CD4-positive, alpha-beta T cell treated with Interleukin-12 subunit alpha and Interleukin-12 subunit beta, for 1 hour (primary cell): ENCODE measurements at places on chromosomes 4 and X.
A peak's percentile ranks its signal among the peaks of the same experiment; 100 is the strongest.

DNA sequence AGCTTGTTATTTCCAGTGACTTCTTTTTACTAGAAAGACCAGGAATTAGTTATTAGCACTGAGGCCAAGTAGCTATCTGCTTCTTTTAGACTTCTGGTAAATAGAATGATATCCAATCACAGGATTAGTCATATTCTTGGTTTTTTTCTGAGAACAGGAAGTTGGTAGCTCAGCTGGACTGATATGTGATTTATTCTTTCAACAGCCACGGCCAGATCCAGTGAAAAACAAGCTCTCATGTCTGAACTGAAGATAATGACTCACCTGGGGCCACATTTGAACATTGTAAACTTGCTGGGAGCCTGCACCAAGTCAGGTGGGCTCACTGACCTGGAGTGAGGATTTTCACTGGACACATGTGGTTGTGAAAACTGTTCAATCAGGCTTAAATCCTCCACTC, 48.6 kb downstream of the PDGFRA start:
- DNase-seq: no peak

GRCh38 chr4:168588916-168589531, 92.2 kb downstream of the PALLD start:
- no peak for DNase-seq

DNA sequence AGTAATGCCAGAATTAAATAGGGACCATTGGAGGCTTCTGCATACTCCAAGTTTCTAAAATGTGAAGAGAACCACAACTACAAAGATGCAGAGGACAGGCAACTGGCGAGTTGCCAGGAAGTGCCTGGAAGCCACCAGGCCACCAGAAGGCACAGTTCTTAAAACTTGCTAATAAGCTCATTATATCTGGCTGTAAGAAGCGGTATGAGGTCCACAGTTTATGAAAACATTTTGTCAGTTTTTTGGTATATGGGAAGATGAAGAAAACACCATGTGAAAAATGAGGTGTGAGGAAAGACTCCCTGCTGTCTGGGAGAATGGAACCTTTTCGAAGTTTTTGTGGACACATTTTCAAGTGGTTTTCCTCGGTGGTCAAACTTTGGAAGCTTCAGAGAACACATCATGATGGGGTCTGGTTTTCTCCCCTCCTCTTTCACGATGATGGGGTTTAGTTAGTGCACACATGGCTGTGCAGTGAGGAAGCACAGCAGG, 202.7 kb downstream of the NR3C2 start:
- no peak for DNase-seq

- no peak for DNase-seq
These were observed 84.6 kb upstream of the GUCY1A1 start for GRCh38 chr4:155582041-155582440.

GRCh38 chr4:74659576-74660411, 134.5 kb downstream of the BTC start:
- DNase-seq: no peak

- DNase-seq: no peak
These were observed 1315.3 kb downstream of the FSTL5 start for GRCh38 chr4:160848489-160848888.

GRCh38 chr4:4919927-4920326, 60.5 kb downstream of the MSX1 start:
- DNase-seq: no peak

GRCh38 chrX:112190646-112191045, 108.1 kb upstream of the TRPC5 start:
- DNase-seq: no peak

DNA sequence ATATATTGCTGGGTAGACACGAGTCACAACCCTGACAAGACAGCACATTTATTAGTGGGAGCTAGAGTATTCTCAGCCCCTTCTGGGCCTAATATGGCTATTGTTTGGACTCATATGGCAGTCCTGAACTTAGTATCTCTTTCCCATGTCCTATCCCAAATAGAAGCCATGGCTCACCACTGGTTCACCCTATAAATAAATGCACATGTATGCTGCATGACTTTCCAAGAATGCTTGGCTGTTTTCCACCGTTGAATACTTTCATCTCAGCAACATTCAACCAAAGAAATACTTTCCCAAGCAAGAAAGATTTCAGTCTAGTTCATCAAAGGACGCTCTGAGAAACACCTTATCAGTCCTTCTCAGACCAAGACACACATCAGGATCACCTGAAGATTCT, 36.7 kb downstream of the SMPX start:
- no peak for DNase-seq

DNA sequence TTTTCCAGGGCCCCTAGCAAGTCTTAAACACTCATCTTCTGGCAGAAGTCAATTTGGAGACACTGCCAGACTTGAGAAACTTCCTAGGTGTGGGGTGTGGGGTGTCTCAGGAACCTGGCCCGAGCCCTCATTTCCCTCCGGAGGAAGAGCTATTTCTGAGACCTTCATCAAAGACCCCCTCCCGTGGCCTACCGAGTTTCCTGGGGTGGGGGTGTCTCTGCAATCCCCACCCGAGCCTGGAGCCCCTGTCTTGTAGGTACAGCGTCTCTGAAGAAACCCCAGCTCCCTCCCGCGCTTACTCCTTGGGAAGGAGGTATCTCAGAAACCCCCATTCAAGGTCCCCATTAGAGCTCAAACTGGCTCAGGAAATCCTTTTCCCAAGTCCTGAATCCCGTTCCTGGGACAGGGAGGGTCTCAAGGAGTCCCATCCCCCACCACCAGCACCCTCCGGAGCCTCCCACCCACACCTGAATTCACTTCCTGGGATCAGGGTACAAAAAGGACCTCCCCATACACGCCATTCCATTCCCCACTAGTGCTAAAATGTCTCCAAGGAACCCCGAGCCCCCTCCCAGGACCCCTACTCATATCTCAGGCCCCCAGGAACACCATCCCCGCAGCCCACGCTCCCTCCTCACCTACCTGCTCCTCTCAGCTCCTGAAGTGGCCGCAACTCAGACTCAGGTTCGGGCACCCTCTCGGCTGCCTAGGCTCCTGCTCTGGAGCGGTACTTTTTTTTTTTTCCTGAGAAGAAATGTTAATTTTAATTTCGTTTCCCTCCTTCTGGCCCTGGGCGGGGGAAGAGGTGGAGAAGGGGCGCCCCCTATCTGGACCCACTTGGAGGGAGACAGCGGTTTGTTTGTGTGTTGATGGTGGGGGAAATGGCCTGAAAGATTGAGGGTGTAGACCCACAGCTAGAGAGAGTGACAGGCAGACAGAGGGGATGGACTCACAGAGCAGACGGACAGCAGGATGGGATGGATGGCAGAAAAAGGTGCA, 1.1 kb downstream of the SLC38A5 start:
- DNase-seq: peak; percentile 57

GRCh38 chrX:128436397-128437103, 384.3 kb upstream of the ACTRT1 start:
- no peak for DNase-seq

DNA sequence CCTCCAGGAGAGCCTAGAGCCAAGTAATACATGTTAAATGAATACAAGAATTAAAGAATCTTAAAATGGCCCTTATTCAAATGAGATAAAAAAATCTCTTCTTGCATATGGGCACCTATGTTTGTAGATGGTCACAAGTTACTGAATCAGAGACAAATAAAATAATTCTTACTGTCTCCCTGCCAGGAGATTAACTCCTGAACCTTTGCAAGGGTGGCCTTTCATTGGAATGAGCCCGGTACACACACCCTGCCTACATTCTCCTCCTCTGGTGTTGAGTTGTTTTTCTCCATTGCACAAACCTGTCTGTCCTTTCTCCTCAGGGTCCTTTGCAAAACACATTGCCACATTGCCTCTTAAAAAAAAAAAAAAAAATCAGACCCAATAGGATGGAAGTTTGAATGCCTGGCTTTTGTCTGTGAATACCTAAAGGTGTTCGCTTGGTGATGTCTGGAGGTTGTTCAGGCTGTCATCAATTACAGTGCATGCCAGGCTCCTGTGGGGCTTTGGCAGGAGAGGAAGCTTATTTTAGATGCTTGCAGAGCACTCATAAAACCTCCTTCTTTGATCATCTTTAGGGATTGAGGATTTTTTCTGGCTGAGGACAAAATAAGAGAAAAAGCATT, 8.3 kb upstream of the TMEM154 start:
- no peak for DNase-seq

GRCh38 chr4:30856795-30857564, 136.8 kb downstream of the PCDH7 start:
- DNase-seq: no peak

- no peak for DNase-seq
These were observed 7.7 kb downstream of the HPGDS start for GRCh38 chr4:94334962-94335361.

DNA sequence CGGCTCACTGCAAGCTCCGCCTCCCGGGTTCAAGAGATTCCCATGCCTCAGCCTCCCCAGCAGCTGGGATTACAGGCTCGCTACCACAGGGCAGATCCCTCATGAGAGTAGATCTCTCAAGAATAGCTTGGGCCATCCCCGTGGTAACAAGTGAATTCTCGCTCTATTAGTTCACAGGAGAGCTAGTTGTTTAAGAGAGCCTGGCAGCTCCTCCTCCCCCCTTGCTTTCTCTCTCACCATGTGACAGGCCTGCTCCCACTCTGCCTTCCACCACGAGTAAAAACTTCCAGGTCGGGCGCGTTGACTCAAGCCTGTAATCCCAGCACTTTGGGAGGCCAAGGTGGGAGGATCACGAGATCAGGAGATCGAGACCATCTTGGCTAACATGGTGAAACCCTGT, 30.3 kb upstream of the LAP3 start:
- no peak for DNase-seq

GRCh38 chrX:134528960-134529359, 69.0 kb downstream of the HPRT1 start:
- no peak for DNase-seq

DNA sequence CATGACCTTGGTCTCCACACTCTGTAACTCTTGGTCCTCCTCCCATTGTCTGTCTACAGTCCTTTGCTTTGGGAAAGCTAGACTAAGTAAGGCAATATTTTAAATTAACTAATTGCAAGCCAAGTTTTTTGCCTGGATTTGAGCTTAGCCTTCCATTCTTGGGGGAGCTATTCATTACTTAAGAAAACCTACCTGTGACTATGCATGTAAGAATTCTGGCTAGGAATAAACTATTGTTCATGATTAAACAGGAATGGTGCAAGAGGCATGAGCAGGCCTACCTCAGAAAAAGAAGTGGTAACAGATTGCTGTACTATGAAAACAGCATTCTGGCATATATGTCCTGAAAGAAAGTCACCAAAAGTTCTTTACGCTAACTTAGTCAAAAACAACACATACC, 309.4 kb downstream of the MAPK10 start:
- no peak for DNase-seq

- DNase-seq: no peak
These were observed 46.3 kb downstream of the COL4A5 start for GRCh38 chrX:108485960-108486359.
